Forelimb muscle (tissue), 1 donor: ENCODE measurements at places on chromosomes 3 and 15. TPM values are rescaled to one million over a fixed set of nuclear protein-coding genes. Genes with fewer than 3 reads are reported as not detected.

GRCh38 chr3:177385831-177386301 lies 188.6 kb upstream of the TBL1XR1 start:
- DNase-seq = no peak

DNA sequence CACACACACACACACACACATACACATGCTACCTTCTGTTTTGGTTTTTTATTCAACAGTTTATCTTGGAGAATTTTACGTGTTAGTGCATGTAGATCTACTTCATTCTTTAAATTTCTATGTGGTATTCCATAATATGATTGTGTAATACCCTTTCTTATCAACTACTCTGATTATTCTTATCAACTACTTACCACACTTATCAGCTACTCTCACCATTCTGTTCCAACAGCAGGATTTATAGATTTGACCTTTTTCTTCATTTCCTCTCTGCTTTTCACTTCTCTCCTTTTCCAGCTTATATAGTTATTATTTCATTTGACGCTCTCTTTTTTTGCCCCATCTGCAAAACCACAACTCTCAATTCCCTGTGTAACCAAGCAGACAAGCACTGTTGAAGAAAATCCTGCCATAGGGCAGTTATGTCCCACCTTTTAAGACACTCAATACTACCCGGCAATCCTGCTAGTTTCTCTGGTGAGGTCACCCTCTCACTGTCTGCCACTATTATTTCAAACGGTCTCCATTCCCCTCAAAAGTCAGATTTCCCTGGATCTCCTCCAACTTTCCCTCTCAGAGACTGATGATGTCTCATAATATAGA lies 56.9 kb upstream of the SATB1 start:
- DNase-seq = no peak

- no peak for DNase-seq
Observed at GRCh38 chr3:186985661-186986364, 55.5 kb downstream of the ST6GAL1 start.

THPO gene
- 1.8 TPM for polyA plus RNA-seq

GRCh38 chr15:48560321-48561051 lies 85.0 kb downstream of the FBN1 start:
- no peak for DNase-seq

GRCh38 chr15:58243070-58243469 lies 104.9 kb downstream of the AQP9 start:
- no peak for DNase-seq

SKOR1 gene
- polyA plus RNA-seq = 0.47 TPM

C3orf80 gene
- polyA plus RNA-seq = 0.16 TPM

- DNase-seq = no peak
Observed at GRCh38 chr15:45287390-45287956, 35.4 kb downstream of the SLC28A2 start.

IQCB1 gene
- polyA plus RNA-seq = 18.2 TPM

GRCh38 chr3:188845514-188845913 lies 326.3 kb upstream of the TPRG1 start:
- DNase-seq = no peak

DNAH12 gene
- polyA plus RNA-seq = 0.71 TPM

DNA sequence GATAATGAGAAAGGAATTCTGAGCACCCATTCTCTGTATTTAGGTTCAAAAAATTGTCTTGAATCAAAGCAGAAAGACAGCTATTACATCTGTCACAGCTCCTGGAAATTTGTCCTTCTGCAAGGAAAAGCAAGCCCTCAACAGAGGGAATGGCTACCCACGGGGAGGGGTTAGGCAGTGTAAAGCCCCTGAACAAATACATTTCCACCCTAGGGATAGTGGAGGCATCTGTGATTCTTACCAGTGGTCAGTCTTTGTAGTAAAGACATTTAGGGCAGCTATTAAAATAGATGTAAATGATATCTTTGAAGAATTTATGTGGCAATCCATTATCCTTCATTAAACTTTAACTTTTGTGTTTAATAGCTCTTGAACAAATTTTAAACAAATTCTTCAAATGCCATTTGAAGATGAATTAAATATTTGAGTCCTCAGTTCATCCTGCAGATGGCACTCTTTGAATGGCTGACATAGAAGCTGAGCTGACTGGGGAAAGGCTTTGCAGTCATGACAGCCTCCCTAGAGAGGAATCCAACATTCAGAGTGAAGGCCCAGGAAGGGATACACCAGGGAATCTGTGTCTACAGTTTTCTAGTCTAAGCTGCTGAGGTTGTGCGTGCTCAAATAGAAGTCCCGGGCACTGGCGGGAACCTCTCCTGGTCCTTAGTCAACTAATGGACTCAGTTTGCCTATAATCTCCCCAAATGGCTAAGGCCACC lies 359.7 kb upstream of the ROPN1 start:
- DNase-seq = no peak

DNA sequence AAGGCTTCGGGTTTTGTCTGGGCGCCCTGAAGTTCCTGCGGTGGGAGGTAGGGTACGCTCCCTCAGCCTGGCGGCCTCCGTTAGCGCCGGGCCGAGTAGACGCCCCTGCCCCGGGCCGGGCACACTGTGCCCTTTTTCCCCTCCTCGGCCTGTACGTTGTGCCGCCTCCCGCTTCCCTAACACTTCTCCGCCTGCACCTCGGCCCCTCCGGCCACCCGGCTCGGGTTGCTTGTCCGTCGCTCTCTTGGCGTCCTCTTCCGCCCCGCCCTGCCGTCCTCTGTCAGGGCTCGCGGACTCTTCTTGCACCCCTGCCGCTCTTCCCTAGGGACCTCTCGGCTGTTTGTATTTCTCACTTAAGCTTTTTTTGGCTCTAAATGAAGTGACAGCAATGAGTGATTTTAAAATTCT lies 384 bp downstream of the KNL1 start:
- DNase-seq = no peak

GRCh38 chr15:49863431-49864224 lies 242.8 kb downstream of the DTWD1 start:
- DNase-seq = no peak

DNA sequence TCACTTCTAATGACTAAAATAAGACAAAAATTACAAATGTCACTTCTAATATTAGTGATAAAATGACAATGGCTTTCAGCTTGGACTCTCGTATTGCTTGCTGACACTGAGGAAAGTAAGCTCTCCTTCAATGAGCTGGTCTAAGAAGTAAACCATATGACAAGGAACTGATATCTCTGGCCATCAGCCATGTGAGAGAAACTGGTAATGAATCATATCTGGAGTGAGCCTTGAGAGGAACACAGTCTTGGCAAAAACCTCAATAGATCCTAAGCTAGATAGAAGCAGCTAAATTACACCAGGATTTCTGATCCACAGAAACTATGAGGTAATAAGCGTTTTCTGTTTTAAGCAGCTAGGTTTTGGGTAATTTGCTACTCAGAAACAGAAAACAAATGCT lies 1575.1 kb downstream of the OTOL1 start:
- no peak for DNase-seq

CPN2 gene
- polyA plus RNA-seq = not detected

GRCh38 chr15:89630974-89631901 lies 24.0 kb downstream of the KIF7 start:
- DNase-seq = no peak

TBCCD1 gene
- polyA plus RNA-seq = 12.0 TPM

GRCh38 chr3:9808345-9809037 lies 1.6 kb upstream of the TTLL3 start:
- no peak for DNase-seq

DNA sequence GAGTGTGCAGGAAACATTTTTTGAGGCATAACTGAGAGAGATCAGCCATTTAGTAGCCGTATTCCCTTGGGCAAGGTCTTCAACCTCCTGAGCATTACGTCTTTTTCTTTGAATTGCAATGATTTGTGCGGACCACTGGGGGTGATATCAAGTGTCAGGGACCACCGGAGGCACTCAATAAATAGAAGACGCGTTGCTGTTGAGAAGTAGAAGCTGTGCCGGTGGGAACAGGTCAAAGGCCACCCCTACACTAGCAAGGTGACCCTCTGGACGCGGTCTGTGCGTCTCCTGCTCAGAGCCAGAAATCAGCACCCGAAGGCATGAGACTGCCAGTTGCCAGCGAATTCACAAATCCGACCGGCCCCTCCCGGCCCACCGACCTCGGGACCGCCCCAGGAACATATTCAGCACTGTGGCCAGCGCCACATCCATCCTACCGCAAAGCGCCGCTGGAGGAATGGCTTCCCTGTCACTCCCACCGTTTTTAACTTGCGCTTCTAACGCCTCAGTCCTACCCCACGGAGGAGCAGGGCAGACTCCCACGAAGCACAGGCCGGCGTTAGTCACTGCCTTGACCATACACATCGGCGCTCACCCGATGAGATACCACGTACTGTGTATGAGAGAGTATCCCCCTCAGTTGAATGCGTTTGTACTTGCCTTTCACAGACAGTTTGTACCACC lies 1.4 kb upstream of the GHSR start:
- DNase-seq = peak; percentile 6

DNA sequence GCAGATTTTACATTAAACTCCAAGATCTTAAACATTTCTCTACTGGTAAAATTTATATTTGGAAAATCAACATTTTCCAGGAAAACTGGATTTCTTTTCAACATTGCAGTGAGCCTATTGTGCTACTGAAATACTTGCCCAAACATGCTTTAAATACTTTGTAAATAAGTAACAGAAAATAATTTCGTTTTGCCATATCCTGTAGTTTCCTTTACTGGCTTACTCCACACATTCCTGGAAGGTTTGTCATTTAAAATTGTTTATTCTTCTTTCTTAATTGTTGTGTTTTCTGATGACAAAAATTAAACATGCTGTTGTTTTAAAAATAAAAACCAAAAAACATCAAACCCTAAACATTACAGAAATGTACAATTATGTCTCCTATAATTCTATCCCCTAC lies 22.0 kb downstream of the ACAD11 start:
- no peak for DNase-seq

GRCh38 chr15:70447521-70447920 lies 315.8 kb downstream of the UACA start:
- no peak for DNase-seq
